ENCODE measurements at places on chromosomes 12 and 14.

DNA sequence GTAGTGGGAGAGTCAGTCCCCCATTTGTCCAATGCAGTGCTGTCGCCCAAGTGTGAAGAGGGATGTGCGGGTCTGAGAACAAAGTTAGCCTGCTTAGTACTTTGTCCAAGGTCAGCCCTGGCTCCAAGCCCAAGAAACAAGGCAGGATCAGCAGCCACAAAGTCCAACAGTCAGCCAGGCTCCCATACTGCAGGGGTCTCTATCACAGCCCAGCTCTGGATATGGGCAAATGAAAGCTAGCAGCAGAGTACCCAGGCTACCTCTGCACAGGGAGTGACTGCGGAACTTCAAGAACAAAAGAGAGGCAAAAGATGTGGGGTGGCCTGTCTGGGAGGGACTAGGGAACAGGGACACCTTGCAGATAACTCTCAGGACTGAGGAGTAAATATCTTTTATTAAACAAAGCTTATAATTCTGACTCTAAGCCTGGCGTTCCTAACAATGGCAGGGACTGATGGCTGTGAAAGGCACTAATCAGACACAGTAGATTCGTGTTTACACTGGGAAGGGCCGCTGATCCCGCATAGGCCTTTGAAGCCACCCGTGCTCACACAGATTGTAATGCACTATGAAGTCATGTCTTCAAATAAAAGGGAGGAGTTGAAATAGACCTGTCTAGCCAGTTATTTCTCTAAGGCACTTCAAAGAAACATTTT lies 91.0 kb upstream of the EEA1 start:
- no peak for DNase-seq

- no peak for DNase-seq
Observed at GRCh38 chr14:33710273-33710672, 240.6 kb downstream of the EGLN3 start.

GRCh38 chr12:121196902-121197301 lies 13.0 kb upstream of the P2RX4 start:
- DNase-seq = no peak

DNA sequence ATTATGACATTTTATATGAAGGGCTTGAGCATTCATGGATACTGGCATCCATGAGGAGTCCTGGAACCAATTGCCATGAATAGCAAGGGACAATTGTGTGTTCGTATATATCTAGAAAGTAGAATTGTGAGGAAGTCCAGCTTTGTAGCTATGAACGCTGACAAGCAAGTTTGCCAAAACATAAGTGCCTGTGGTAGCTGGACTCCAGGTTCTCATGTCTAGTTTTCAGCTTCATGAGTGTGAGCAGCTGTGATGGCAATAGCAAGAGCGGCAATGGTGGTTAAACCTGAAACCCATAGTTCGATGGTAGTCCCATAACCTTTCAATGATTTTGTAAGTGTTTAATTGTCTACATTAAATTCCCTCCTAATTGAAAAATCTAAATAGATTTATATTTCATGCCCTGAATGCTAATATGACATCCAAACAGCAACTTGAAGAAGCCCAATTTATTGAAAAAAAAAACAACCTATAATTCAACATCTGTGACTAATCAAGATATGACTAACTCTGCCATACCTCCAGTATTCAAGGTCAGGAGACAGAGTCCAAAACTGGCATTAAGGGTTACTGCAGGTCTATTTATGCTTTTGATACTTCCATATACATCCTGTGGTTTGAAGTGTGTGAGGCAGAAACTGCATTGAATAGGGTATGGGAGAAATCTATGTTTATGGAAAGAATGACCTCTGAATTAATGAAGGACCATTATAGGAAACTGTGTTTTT lies 50.3 kb upstream of the PCED1B start:
- no peak for DNase-seq

DNA sequence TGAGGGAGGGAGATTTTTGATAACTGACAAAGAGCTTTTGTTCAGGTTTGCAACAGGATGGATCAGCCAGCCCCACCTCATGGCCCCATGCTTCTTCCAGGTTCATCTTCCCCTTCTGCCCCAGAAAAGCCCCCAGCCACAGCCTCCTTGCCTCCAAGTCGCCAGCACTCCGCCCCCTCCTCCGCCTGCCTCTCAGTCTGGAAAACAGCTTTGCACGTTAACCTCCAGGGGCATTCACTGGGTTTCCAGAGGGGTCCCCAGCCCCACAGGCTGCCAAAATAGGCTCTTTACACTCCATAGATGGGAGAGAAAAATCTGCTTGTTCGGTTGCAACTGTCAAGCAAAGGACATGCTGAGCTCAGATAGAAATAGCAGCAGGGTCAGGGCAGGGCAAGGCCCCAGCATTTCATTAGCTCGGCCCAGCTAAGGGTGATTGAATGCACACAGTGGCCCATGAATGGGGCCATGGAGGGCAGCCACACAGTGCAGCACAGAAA lies 253.6 kb downstream of the ZFP36L1 start:
- no peak for DNase-seq

DNA sequence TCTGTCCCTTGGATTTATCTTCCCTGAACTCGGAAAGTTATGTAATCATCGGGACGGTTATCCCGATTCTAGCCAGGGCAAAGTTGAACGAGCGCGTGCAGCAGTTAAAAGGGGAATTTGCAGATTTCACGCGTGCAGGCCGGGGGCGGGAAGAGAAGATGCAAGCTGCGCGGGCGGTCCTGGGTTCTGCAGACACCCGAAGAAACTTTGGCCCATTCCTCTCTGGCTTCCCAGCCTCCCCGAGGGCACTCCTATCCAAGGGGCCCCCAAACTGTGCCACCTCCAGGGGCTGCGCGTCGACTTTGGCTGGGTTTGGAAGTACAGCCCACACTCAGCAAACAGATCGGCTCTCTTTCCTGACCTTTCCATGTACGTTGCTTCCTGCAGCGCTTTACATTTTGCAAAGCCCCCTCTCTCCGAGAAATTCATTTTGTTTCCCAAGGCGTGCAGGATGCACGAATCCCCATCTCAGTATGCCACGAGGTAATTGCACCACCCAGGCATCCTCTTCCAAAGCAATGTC lies 941 bp upstream of the PPP1CC start:
- DNase-seq = peak; percentile 24

DNA sequence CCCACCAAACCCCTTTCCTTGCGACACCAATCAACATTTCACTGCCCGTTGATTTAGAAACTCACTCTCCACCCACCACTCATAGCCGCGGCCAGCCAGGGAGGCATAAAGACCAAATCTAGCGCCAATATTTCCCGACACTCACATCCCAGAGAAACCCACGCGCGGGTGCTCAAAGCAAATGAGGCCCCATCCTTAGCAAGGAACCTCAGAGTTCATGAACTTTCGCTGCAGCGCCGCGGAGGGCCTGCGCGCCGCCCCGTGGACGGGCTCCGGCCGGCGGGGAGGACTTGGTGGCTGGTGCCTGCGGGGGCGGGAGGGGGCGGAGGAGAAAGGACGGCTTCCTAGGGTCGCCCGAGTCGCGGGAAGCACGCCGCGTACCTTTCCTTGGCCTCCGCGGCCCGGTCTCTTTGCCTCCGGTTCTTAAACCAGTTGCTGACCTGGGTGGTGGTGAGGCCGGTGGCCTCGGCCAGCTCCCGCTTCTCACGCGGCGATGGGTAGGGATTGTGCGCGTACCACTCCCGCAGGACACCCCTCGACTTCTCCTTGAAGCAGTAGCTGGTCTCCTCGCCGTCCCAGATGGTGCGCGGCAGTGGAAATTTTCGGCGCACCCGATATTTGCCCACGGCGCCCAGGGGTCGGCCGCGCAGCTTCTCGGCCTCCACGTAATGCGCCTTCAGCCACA lies 886 bp downstream of the SIX1 start:
- no peak for DNase-seq

DNA sequence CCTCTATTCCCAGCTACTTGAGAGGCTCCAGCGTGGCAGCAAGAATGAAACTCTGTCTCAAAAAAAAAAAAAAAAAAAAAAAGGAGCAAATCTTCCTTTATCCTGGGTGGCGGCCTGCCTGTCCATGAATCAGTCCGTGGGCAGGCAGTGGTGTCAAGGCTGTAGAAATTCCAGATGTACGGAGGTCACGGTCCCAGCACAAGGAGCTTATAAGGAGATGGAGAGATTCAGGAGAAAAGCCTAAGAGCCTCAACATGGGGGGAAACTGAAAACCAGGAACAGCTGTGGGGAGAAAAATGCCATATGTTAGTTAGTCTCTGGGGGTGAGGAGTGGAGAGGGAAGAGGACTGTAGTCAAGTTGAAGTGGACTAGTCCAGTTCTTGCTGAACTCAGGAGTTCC lies 130.5 kb upstream of the CRY1 start:
- no peak for DNase-seq

GRCh38 chr12:46558677-46559076 lies 186.1 kb upstream of the SLC38A2 start:
- no peak for DNase-seq

- peak; percentile 53 for DNase-seq
Observed at GRCh38 chr12:124548854-124549378, 18.5 kb downstream of the NCOR2 start.

- DNase-seq = no peak
Observed at GRCh38 chr14:84807673-84808072, 722.3 kb upstream of the FLRT2 start.

- DNase-seq = peak; percentile 31
Observed at GRCh38 chr12:93857991-93858447, 180.8 kb downstream of the CRADD start.

DNA sequence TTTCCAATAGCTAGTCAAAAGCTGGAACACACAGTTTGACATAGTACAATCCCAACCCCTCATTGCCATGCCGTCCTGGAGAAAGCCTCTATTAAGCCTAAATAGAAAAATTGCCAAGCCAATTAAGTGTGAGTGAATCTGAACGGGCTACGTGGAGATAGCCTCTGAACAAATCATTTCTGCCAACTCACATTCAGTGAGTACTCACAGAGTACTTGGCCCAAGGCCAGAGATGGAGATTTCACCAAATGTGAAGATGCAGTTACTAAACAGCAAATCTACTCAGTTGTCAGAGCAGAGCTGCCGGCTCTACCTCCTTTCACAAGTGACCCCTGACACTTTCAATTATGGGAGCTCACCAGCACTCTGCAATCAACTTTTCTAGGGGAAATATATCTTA lies 350.0 kb downstream of the GALC start:
- DNase-seq = no peak

- no peak for DNase-seq
Observed at GRCh38 chr14:77286576-77286975, 15.6 kb upstream of the NGB start.

- no peak for DNase-seq
Observed at GRCh38 chr12:11689591-11690186, 40.2 kb downstream of the ETV6 start.

GRCh38 chr12:13486794-13487193 lies 290.3 kb downstream of the EMP1 start:
- DNase-seq = no peak

DNA sequence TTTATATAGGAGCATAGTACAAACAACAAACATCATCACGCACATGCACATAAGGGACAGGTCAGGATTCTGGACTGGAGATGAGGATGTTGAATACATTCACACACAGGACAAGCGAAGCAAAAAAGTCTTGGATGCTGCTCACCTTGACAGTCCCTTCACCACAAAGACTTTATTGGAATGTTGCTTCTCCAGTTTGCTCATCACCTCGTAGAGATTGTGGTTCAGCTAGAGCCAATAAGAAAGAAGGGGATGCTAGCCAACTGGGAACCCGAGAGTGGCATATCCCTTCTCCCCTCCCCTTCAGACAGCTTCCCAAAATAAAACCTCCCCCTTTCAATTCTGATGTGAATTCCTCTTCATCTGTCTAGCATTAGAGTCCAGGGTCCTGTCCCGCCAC lies 25.4 kb upstream of the SMAGP start:
- DNase-seq = no peak

DNA sequence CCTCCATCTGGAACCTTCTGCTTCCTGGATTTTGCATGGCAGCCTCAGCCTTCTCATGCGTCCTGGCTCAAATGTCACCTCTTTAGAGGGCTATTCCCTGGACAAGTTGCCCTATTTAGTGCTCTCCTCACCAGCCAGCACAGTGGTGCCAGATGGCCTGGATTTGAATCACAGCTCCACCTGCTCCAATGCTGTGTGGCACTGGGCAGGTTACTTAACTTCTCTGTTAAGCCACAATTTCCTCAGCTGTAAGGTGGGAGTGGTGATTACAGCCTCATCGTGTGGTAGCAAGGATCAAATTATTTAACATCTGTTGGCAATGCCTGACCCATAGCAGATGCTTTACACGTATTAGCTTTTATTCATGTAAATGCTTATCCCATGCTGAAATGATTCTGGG lies 16.7 kb upstream of the POP5 start:
- DNase-seq = no peak

- DNase-seq = no peak
Observed at GRCh38 chr12:45298721-45299692, 83.1 kb downstream of the ANO6 start.

GRCh38 chr12:49912345-49913255 lies 8.9 kb upstream of the FAIM2 start:
- DNase-seq = no peak

DNA sequence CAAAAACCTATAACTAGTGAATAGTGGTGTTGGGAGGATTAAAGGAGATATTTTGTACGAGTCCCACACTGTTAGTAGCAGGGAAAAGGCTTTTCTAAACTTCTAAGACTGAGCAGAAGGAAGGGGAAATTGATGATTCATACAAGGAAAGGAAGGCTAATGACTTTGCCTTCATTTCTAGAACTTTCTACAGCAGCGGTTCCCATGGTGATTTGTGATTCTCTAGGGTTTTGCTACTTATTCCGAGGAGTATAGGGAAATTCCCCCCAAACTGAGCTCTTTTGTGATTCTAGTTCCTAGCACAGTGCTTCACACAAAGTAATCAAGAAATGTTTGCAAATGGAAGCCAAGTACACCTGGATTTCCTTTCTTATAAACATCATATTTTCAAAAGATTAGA lies 23.8 kb upstream of the PWP1 start:
- no peak for DNase-seq

- DNase-seq = no peak
Observed at GRCh38 chr12:49974677-49975317, 2.0 kb downstream of the AQP6 start.

DNA sequence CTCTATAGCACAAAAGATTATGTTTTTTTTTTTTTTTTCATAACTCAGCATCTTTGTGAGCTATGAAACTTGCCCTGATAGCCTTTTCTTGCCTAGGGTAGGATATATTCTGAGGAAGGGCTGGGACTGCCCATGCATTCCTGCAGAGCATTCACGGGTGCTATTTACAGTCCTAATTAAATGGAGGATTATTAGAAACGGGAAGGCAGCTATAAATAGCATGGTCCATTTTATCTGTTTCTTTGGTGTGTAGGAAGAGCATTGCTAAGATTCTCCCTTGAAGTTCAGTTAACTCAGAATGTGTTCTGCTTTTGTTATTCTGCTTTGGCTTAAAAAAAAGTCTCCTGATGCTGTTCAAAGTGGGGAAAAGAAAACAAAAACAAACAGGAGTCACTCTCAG lies 630.9 kb downstream of the DIO2 start:
- DNase-seq = no peak

- DNase-seq = no peak
Observed at GRCh38 chr12:130710733-130711080, 5.4 kb downstream of the RIMBP2 start.

DNA sequence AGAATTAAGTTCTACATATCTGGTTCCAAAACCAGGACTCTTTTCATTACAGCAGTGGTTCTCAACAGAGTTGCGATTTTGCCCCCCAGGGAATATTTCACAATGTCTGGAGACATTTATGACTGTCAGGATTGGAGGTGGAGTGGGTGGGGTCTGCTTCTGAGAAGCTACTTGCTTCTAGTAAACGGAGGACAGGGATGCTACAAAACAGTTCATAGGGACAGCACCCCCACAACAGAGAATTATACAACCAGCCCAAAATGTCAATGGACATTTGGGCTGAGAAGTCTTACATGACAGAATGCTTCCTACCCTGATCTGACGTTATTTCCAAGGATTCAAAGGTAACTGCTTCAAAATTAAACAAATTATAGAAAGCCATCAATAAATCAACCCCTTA lies 739 bp upstream of the SPATA7 start:
- peak; percentile 13 for DNase-seq

Measured in SK-MEL-5 (cell line).